ENCODE measurements at places on chromosomes 7 and 10.
A peak's percentile ranks its signal among the peaks of the same experiment; 100 is the strongest.

- no peak for DNase-seq
Measured at GRCh38 chr10:87852089-87852488, 11.2 kb downstream of the KLLN start.

GRCh38 chr10:124864421-124865193 lies 63.0 kb downstream of the ABRAXAS2 start:
- DNase-seq: no peak

DNA sequence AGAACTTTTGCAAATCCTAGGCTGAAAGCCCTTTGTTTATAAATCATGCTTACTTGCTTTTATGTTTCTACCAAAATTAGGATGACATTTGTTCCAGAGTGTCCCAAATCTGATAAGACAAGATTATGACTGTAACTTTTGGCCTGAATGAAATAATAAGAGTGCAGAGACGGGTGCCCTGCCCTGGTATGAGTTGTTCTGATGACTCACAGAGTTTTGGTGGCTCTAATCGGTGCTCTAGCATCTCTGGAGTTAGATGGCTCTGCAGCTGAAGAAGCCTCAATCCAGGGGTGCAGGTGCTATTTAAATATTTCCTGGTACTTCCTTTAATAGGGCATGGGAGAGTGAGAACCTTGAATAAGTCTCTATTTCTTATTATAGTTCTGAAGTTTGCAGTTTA lies 102.2 kb upstream of the ELMO1 start:
- no peak for DNase-seq

GRCh38 chr10:116186273-116186672 lies 86.7 kb downstream of the GFRA1 start:
- DNase-seq: no peak

- no peak for DNase-seq
Measured at GRCh38 chr7:132872034-132872433, 209.9 kb downstream of the CHCHD3 start.

GRCh38 chr7:37312608-37313007 lies 136.1 kb downstream of the ELMO1 start:
- DNase-seq: no peak

GRCh38 chr7:44461387-44461786 lies 29.1 kb downstream of the NUDCD3 start:
- peak; percentile 13 for DNase-seq

DNA sequence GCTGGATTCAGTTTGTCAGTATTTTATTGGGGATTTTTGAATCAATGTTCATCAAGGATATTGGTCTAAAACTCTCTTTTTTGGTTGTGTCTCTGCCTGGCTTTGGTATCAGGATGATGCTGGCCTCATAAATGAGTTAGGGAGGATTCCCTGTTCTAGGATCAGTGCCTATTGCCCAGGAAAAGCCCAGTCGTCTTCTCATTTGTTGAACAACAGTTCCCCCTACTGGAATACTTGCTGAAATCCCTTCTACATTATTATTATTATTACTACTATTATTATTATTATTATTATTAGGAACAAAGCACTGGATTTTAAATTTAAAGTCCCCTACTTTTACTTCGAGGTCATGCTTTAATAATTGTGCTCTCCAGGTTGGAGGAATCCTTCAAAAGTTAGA lies 528.9 kb downstream of the MAGI2 start:
- no peak for DNase-seq

GRCh38 chr10:35561715-35562114 lies 43.4 kb upstream of the GJD4 start:
- DNase-seq: no peak

GRCh38 chr10:64574371-64574770 lies 1053.2 kb downstream of the REEP3 start:
- DNase-seq: no peak

DNA sequence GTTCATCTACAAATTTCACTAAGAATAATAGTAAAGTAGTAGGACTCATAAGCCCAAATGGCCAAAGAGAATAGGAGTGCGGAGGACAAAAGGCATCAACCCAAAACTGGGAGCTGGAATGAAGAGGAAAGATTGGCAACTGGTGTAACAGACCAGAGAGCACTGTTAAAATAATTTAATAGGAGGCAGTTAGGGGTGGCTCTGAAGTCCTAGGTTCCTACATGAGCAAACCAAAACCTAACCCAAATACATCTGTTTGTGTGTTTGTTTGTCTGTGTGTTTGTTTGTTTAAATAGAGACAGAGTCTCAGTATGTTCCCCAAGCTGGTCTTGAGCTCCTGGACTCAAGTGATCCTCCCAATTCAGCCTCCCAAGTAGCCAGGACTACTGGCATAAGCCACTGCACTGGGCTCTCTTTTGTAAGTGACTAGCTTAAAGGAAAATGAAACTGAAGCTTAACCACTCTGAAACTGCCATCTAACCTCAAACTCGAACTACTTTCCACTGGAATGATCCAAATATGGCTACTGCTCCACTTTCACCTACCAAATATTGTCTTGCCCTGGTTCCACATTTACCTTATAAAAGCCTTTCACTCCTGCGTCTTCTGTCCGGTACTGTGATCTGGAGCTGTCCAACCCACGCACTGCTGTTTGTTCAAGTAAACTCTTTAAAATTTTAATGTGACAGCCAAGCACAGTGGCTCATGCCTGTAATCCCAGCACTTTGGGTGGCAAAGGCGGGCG lies 94.9 kb downstream of the AKR1D1 start:
- no peak for DNase-seq

- no peak for DNase-seq
Measured at GRCh38 chr10:18368682-18369081, 228.5 kb downstream of the CACNB2 start.

DNA sequence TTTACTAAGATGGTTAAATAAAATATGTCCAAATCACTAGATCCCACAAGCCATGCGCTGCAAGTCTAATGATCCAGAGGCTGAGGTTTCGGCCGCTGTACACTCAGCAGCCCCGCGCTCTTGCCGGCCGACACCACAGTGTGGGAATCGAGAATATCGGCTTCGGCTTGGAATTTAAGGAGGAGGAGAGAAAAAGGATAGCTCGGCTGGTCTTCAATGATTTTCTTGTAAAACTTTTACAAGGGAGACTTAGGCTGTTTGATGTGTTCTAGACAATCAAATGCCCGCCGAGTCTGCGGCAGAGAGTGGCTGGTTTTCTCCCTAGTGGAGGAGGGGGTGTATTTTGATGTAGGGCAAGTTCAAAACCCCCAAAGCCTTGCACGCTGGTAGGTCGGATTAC lies 118.2 kb upstream of the TCF7L2 start:
- no peak for DNase-seq

DNA sequence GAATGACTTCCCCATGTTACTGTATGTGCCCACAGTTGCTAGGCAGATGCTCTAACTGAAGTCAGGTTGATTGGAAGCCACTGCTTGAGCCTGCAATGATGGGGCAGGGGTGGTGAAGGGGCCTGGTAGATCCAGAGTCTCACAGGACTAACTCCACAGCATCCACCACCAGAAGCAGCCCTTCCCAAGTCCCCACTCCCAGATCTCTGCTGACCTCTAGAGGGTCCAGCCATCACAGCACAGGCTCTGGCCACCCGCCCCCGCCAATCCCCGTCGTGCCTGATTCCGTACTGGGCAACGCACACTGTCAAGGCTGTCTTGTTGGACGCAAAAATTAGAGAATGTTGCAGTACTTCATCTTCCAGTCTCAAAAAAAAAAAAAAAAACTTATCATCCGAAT lies 136.8 kb upstream of the PDE1C start:
- DNase-seq: no peak

DNA sequence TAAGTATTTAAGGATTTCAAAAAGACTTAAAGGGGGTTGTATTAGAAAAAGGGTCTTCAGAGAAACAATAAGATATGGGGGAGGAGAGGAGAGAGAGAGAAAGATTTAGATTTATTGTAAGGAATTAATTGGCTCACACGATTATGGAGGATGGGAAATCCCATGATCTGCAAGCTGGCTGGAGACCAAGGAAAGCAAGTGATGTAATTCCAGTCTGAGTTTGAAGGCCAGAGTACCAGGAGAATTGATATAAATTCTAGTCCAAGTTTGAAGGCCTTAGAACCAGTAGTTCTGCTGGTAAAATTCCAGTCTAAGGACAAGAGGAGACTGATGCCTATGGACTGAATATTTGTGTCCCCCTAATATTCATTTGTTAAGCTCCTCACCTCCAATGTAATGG lies 20.6 kb upstream of the SLC13A1 start:
- no peak for DNase-seq

- no peak for DNase-seq
Measured at GRCh38 chr10:61040399-61041016, 96.5 kb upstream of the RHOBTB1 start.

- DNase-seq: no peak
Measured at GRCh38 chr7:94411188-94411466, 16.4 kb downstream of the COL1A2 start.

- no peak for DNase-seq
Measured at GRCh38 chr7:26101361-26102151, 50.4 kb upstream of the NFE2L3 start.

GRCh38 chr10:132645630-132646442 lies 108.2 kb downstream of the INPP5A start:
- DNase-seq: no peak

GRCh38 chr10:112624546-112625048 lies 177.6 kb downstream of the VTI1A start:
- no peak for DNase-seq

GRCh38 chr10:69969977-69970376 lies 82.7 kb upstream of the MACROH2A2 start:
- DNase-seq: no peak

DNA sequence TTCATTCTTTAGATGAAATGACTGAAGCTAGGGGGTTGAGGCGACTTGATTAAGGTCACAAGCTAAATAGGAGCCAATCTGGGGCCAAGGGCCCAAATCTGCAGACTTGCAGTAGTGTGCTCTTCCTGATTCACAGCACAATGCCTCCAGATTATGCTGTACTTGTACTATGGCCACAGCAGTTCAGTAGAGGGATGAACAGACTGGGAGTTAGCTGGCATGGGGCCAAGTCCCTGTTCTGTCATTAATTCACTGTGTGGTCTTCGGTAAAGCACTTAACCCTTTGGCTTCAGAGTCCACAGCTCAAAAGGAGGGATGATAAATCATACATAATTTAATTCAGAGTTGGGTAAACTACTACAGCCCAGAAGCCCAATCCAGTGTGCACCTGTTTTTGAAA lies 196.8 kb downstream of the XPNPEP1 start:
- no peak for DNase-seq

DNA sequence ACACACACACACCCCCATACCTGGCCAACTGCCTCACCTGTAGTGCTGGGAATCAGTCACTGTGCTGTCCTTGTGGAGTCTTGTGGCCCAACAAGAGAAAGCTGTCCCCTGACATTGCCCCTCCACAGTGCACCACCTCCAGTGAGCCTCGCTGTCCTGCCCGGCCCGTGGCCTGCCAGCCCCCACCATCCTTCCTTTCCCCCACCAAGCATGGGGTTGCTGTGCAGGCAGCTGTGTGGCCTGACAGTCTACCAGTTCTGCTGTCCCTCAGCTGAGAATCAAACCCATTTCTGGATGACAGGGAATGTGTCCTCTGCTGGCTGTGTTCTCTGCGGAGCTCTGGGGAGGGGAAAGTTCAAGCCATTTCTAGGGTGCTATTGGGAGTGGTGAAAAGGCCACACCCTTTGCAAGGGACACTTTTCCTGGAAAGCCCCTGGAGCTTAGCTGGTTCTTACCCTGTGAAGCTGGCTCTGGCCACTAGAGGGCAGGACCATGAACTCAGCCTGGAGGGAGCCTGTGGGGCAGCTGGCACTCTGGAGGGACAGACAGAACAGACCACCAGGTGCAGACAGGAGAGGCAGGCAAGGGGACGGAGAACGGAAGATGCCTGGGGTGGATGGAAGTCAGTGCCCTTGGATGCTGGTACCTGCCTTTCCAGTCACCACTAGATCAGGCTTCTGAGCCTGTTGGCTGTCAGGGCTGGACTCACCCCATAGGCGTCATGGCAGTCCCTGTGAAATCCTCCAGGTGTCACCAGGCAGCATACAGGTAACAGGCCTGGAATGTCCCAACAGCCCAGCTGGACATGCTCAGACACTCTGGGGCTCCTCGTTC lies 10.5 kb upstream of the MTPAP start:
- DNase-seq: peak; percentile 71

DNA sequence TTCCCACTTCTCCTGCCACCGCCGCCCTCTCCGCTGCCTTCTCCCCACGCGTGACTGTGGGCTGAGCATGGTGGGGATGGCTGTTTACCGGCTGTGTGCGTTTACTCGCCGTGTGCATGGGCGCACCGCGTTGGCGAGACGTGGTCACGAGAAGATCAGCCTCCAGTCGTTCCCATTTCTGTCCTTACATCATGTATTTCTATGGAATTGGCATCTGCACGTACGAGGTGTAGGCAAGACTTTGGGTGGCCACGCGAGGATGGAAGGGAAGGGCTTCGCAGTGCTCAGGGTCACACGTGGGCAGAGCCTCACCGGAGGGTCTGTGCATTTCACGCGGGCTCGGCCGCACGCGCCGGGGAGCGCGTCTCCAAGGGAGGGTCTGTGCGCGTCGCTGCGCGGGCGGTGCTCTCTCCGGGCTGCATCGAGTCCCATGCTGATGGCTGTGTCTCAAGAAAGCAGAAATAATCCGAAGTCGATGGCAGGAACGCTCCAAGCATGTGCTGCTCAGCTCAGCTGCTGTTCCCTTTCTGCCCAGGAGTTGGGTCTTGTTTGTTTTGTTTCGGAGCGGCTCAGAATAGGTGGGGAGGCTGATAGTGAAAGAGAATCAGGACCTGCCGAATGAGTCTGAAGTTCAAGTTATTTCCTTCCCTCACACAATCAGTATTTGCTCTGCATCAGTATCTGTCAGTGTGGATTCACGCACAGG lies 973 bp downstream of the CAMK1D start:
- peak; percentile 47 for DNase-seq

DNA sequence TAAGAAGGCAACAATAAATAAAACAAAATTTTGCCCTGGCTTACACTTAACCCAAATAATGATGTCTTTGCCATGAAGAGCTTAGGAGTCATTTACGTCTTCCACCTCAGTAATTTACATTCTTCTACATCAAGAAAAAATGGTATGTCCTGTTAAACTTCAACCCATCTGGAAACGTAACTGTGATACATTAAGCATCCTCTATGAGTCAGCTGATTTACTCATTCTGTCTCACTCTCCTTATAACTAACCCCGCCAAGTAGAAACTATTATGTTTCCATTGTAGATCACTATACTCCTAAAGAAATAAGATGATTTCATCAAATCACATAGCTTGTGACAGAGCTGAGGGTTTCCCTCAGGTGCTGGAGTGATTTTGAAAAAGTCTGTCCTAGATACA lies 330.7 kb downstream of the CDC14C start:
- no peak for DNase-seq

DNA sequence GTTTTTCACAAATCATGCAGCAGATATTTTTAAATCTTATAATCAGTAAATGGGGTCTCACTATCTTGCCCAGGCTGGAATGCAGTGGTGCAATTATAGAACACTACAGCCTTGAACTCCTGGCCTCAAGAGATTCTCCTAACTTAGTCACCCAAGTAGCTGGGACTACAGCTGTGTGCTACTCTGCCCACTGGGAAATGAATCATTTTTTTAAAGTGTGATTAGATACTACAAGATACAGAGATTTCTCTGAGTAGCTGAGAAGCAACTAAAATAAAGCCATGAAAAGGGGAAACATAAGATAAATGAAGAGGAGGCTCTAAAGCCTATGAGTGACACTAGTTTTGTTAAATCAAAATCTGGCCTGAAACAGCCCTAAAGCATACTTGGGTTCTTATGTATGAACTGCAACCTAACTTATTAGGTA lies 119.7 kb downstream of the JMJD1C start:
- DNase-seq: no peak

- no peak for DNase-seq
Measured at GRCh38 chr10:536371-536925, 153.0 kb downstream of the DIP2C start.

GRCh38 chr7:22781230-22781711 lies 41.4 kb downstream of the TOMM7 start:
- no peak for DNase-seq

GRCh38 chr7:112781110-112781509 lies 9.1 kb downstream of the TMEM168 start:
- no peak for DNase-seq
